ENCODE measurements at places on chromosomes 7 and 10.

- no peak for DNase-seq
Measured at GRCh38 chr7:137036768-137037167, 168.3 kb downstream of the CHRM2 start.

DNA sequence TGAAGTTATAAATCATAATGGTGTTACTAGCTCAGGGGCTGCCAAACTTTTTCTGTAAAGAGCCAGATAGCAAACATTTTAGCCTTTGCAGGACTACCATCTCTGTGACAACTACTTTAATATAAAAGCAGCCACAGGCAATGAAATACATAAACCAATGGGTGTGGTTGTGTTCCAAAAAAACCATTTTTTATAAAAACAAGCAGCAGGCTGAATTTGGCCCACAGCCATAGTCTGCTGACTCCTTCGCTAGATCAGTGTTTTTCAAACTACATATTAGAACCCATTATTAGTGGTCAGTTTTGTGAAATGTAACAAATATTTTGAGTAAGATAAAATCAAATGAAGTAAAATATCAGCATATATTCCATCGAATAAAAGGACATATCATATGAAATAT lies 13.6 kb downstream of the GNG11 start:
- DNase-seq: no peak

DNA sequence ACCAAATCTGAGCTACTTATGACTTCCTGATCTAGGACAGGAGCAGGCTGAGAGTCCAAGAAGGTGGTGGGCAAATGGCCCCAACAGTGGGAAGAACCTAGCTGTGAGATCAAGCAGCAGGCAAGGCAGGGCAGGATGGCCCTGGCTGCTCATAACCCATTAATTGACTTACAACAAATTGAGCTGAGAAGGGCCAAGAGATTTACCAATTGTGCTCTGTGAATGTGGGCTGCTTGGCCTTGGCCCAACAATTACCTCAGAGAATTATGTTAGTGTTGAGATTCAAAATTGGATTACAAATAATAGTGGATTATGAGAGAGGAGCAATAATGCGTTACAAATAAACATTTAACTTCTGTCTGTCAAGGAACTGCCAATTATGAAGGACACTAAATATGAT lies 956.5 kb downstream of the KCNMA1 start:
- no peak for DNase-seq

- no peak for DNase-seq
Measured at GRCh38 chr10:125820701-125821100, 2.4 kb downstream of the UROS start.

GRCh38 chr7:111647881-111648280 lies 85.6 kb upstream of the IMMP2L start:
- DNase-seq: no peak

DNA sequence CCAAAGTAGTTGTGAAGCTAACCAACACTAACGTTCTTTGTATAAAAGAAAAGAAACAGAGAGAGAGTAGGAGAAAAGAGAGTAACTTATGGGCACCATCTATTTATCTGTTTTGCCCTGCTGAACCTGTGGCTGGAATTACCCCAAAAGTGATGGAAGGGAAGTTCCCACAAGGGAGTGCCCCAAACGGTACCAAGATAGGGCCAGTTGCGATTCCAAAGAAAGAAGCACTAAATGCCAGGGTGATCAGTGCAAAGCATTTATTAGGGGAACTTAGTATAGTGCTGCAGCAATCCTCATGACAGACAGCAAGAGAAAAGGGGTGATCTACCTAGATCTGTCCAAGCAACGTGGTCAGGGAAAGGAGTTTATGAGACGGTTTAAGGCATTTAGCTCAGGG lies 190.2 kb downstream of the SORCS3 start:
- no peak for DNase-seq

DNA sequence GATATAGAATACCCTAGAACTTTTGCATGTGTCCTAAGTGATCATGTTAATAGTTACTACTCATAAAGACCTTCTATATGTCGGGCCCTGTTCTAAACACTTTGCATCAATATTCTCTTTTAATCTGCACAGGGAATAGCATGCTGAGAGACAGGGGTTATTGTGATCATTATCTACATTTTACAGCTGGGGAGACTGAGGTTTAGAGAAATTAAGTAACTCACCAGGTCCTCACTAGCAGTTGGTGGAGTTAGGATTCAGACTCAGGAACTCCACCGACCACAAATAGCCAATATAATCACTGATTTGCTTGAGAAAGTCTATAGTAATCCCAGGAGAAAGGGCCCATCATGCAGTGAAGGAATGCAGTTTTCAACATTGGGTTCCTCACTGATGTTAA lies 111.2 kb upstream of the ADO start:
- DNase-seq: no peak

DNA sequence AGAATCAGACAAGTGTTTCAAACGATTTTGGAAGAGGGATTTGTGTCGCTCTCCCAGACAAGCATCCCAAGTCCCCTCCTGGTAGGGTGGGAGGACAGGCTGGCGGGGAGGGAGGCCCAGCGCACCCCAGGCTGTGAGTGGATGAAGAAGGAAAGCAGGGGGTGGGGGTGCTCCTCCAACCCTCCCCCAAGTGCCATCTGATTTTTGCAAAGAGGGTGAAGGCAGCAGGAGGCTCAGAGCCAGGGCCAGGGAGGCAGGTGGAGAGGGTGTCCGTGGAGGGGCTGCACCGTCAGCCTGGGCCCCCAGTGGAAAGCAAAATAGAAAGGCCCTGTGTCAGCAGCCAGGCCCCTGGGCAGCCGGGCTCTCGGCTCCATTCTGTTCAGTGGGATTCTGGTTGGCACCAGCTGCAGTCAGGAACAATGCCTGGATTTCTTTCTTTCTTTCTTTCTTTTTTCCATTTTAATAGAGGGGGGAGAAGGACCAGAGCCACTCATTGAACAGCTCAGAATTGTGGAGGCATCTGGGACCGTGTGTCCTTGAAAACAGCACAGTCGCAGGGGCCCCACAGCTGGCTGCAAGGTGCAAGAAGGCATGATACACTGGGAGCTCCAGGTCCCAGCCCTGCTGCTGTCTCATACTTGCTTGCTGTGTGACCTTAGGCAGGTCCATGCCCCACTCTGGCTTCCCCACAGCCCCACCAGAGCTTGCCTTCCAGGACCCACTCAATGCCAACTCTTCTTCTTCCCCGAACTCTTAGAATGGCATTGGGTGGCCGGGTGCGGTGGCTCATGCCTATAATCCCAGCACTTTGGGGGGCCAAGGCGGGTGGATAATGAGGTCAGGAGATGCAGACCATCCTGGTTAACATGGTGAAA lies 7.1 kb upstream of the ZMIZ1 start:
- no peak for DNase-seq

DNA sequence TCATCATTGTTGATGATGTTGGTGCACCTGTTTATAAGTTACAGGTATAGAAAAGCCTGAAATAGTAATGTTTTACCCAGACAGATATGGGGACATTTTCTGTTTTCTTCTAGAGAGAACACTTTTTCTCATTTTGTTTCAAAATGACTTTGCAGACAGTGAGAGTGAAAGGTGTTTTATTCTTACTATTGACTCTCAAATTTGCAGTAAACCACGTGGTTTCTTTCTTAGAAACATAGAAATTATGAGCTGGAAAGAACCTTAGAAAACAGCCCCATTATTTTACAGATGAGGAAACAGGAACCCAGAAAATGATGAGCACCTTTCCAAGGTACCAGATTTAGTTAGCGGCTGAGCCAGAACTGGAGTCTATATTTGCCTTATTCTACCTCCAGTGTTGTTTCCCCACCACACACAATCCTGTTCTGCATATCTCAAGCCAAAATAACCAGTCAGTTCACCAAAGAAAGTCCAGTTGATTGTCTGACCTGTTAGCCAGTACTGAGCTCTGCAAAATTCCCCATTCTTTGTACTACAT lies 138.9 kb upstream of the AHR start:
- no peak for DNase-seq

- DNase-seq: no peak
Measured at GRCh38 chr10:865924-866576, 65.5 kb downstream of the LARP4B start.

Data from occipital lobe (tissue), 3 donors.